ENCODE measurements at places on chromosomes 3 and 15.

GRCh38 chr3:139944256-139944910, 9.4 kb downstream of the CLSTN2 start:
- DNase-seq = no peak
- H3K36me3 ChIP-seq = no peaks in the 10 kb centered on the region
- H3K4me1 ChIP-seq = no peaks in the 10 kb centered on the region
- peaks cover 9% of the 10 kb centered on the region for H3K27me3 ChIP-seq
- no peak overlapping the region for H3K27ac ChIP-seq

GRCh38 chr15:51641490-51642130, 19.0 kb upstream of the DMXL2 start:
- no peaks in the 10 kb centered on the region for H3K27me3 ChIP-seq
- H3K27ac ChIP-seq = no peak overlapping the region
- H3K4me3 ChIP-seq = no peak overlapping the region
- H3K4me1 ChIP-seq = no peaks in the 10 kb centered on the region

GRCh38 chr3:151890721-151891141, 17.3 kb downstream of the SUCNR1 start:
- H3K4me1 ChIP-seq = no peaks in the 10 kb centered on the region
- no peak for DNase-seq

DNA sequence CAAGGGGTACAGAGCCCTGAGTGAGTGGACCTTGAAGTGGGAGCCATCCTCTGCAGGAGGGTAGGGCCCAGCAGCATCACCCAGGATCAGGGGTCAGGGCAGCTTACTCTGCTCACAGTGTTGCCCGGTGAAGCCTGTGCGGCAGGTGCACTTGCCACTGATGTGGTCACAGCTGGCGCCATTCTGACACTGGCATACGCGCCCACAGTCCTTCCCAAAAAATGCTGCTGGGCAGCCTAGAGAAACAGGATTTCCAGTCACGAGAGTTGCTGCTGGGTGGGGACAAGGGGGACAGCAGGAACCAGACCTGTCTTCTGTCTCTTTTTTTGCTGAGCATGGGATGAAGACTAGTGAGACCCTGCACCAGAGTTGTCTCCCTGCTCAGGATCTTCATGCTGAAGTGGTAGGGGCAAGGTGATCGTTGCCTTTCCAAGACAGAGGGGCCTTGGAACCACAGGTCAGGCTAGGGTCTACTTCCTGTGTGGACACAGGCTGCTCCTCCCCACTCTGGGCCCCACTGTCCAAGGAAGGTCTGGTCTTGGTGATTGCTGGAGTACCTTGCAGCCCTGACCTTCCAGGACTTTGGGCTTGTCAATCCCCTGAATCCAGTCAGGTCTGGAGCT, 46.9 kb downstream of the RAB11A start:
- H3K27ac ChIP-seq = no peak overlapping the region
- DNase-seq = no peak
- H3K27me3 ChIP-seq = no peaks in the 10 kb centered on the region

GRCh38 chr15:80424381-80424780, 20.2 kb downstream of the ARNT2 start:
- no peaks in the 10 kb centered on the region for H3K36me3 ChIP-seq
- DNase-seq = no peak
- no peak overlapping the region for H3K4me3 ChIP-seq
- no peak overlapping the region for H3K27ac ChIP-seq
- no peaks in the 10 kb centered on the region for H3K27me3 ChIP-seq
- H3K4me1 ChIP-seq = no peaks in the 10 kb centered on the region

- H3K4me3 ChIP-seq = no peak overlapping the region
- H3K36me3 ChIP-seq = peaks cover 79% of the 10 kb centered on the region
- no peak for DNase-seq
- H3K4me1 ChIP-seq = no peaks in the 10 kb centered on the region
Measured at GRCh38 chr15:98924401-98925049, 83.1 kb downstream of the PGPEP1L start.

DNA sequence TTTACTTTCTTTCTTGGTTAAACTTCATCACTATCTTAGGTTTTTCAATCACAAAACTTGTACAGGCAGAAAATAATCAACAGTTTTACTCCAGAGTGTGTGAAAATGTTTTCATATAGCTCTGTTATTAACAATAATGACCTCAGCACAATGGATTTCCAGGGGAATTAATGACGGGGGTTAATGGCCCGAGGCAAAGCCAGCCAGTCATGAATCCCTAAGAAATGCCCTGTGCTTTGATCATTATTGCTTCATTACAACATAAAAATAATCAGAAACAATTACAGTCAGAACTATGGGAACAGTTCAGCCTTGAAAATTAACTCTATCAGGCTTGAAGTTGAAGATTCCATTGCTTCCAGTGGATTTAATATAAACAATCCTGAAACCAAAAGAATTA, 875.4 kb downstream of the ROBO2 start:
- H3K4me3 ChIP-seq = no peak overlapping the region
- no peaks in the 10 kb centered on the region for H3K36me3 ChIP-seq
- no peaks in the 10 kb centered on the region for H3K4me1 ChIP-seq

DNA sequence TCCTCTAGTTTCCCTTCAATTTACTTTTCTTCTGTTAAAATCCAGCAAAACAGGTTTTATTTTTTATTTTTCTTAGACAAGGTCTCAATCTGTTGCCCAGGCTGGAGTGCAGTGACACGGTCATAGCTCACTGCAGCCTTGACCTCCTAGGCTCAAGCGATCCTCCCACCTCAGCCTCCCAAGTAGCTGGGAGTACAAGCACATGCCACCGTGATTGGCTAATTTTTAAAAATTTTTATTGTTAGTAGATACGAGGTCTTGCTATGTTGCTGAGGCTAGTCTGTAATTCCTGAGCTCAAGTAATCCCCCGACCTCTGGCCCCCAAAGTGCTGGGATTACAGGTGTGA, 41.6 kb downstream of the ILDR1 start:
- peak overlapping the region; percentile 56 for H3K27ac ChIP-seq
- no peaks in the 10 kb centered on the region for H3K27me3 ChIP-seq
- H3K4me1 ChIP-seq = peaks cover 4% of the 10 kb centered on the region
- H3K4me3 ChIP-seq = no peak overlapping the region

GRCh38 chr15:69858456-69858855, 239.3 kb downstream of the TLE3 start:
- H3K27ac ChIP-seq = no peak overlapping the region
- no peak overlapping the region for H3K4me3 ChIP-seq
- H3K4me1 ChIP-seq = no peaks in the 10 kb centered on the region
- DNase-seq = no peak
- H3K27me3 ChIP-seq = peaks cover 3% of the 10 kb centered on the region
- H3K36me3 ChIP-seq = no peaks in the 10 kb centered on the region

- no peak overlapping the region for H3K27ac ChIP-seq
- peaks cover 17% of the 10 kb centered on the region for H3K4me1 ChIP-seq
- no peak overlapping the region for H3K4me3 ChIP-seq
- H3K36me3 ChIP-seq = no peaks in the 10 kb centered on the region
- H3K27me3 ChIP-seq = no peaks in the 10 kb centered on the region
Measured at GRCh38 chr15:90564051-90564450, 34.3 kb downstream of the CRTC3 start.

DNA sequence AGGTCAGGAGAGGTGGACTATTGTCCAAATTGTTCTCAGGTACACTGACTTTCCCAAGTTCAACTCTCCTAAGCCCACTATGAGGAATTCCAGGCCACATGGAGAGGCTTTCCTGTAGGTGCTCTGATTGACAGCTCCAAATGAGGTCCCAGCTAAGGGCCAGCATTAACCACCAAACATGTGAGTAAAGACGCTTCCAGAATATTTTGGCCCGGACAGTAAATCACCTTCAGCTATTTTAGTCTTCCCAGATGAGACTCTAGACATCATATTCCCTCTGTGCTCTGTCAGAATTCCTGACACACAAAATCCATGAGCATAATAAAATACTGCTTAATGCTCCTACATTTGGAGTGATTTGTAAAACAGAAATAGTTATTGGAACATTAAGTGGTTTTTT, 135.5 kb downstream of the TGFBR2 start:
- H3K27ac ChIP-seq = no peak overlapping the region
- DNase-seq = no peak
- H3K36me3 ChIP-seq = no peaks in the 10 kb centered on the region
- no peak overlapping the region for H3K4me3 ChIP-seq
- H3K27me3 ChIP-seq = no peaks in the 10 kb centered on the region
- no peaks in the 10 kb centered on the region for H3K4me1 ChIP-seq

DNA sequence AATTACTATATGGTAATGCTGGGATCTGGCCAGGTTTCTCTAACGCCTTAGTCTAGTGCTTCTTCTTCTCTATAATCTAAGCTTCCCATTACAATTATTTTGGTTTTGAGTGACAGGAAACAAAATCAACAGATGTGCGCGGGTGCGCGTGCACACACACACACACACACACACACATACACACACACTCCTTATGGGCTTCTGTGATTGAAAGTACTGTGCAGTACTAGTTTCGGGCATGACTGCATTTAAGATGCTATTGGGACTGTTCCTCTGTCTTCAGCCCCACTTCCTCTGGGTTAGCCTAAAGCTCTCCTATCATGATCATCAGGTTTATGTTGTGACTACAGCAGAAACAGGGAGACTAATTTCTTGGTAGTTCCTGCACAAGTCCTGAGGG, 32.2 kb downstream of the EPHB1 start:
- no peak for DNase-seq
- no peaks in the 10 kb centered on the region for H3K27me3 ChIP-seq
- no peak overlapping the region for H3K27ac ChIP-seq
- H3K36me3 ChIP-seq = no peaks in the 10 kb centered on the region
- no peaks in the 10 kb centered on the region for H3K4me1 ChIP-seq

DNA sequence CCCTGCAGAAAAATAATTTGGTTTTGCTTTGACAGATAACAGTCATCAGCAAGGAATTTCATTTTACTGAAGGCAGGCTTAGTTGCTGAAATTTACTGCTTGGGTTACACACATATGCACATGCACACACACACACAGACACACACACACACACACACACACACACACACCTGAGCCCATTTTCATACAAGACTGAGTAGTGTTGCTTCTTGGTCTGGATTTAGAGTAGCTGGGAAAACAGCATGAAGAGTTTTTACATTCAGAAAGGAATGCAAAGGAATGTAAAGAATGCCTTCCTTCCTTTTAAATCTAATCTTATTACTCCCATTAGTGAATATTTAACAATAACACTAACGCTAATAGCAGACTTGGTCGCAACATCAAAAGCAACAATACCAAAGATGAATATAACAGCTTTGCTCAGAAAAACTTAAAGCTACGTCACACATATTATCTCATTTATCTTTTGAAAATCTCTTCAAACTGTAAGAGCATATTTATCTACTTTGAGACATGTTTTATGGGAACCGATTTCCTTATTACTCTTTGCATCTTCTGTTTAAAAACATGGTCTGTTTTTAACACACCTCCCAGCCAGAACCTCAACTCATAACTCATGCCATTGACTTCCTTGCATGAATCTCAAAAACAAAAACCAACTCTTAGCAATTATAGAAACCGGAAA, 32.5 kb downstream of the RFTN1 start:
- no peaks in the 10 kb centered on the region for H3K27me3 ChIP-seq
- H3K27ac ChIP-seq = peak overlapping the region; percentile 3
- H3K36me3 ChIP-seq = no peaks in the 10 kb centered on the region
- H3K4me3 ChIP-seq = no peak overlapping the region
- no peak for DNase-seq

DNA sequence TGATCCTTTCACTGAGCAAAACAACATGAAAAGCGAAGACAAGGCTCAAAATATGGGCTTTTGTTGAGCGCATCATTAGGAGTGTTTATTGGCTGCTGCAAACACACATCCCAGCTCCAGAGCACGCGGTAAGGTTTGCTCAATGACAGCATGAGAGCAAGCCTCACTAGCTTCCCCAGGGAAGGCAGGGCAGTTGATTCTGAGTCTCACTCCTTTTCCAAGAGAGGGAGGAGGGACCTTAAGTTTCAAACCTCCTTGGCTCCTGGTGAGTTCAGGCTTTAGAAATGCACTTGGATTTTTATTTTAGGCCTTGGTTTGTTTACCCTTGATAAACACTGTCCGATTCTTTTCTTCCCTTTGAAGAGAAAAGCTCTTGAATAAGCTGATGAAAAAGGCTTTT, 69.1 kb upstream of the CACNA2D3 start:
- no peak overlapping the region for H3K27ac ChIP-seq
- H3K27me3 ChIP-seq = peaks cover 6% of the 10 kb centered on the region
- H3K4me1 ChIP-seq = no peaks in the 10 kb centered on the region
- no peak overlapping the region for H3K4me3 ChIP-seq
- no peak for DNase-seq

All from large intestine (tissue), 12 donors.